ENCODE measurements at places on chromosomes 2 and 18.

DNA sequence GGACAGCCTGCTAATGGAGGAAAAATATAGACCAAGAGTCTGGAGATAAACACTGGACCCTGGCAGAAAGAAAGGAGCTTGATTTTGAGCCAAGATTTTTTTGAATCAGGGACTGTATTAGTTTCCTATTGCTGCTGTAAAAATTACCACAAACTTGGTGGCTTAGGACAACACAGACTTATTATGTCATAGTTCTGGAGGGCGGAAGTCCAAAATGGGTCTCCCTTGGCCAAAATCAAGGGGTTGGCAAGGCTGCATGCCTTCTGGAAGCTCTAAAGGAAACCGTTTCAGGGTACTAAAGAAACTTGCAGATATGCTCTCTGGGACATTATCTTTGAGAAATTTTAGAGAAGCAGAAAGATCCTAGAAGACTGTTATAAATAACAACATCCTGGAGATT is 140.1 kb downstream of the BABAM2 start:
- DNase-seq, result no peak

- DNase-seq, result no peak
Observed at GRCh38 chr2:23844905-23845304, 82.0 kb downstream of the ATAD2B start.

DNA sequence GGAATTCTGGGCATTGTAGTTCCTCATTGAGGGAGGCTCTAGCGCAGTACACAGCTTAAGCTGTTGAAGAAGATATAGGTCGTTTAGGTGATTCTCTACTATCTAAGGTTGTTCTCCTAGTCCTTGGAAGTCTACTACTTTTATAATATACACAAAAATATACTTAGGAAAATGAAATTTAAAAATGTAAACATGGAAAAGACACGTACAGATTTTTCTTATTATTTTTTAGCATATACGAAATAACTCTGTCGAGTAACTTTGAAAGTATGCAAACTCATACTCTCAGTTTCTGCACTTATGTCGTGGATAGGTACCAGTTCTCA is 272 bp upstream of the FASTKD1 start:
- DNase-seq, result no peak

DNA sequence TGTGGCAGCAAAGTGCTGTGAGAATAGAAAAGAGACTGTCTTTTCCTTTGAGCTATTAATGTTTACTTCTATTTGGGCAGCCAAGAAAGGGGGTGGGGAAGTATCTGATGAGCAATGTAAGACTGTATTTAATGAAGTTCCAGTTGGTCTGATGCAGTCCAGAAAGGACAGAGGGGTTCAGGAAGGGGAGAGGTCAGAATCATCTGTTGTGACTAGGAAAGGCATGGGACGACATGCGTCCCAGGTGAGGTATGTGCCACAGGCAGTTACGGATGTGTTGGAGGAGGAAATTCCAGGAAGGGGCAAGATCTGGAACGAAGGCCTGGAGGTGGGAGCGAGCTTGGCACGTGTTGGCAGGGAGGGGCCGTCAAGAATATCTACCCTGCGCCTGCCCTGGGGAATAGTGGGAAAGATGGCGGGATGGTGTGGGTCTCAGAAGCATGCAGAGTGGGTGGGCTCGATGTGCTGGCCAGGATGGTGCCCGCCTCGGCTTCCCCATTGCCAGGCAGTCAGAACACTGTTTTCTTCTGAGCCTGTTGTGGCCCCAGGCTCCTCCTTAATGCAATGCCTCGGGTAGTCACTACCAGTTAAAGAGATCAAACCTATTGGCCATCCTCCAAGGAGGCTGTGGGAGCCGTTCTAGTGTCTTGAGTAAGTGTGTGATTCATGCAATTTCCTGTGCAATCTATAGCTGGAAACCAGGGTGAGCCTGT is 57.8 kb upstream of the TXNDC2 start:
- no peak for DNase-seq

GRCh38 chr18:76506395-76506794 is 11.4 kb upstream of the ZNF516 start:
- DNase-seq, result no peak

GRCh38 chr18:33745871-33746545 is 168.0 kb downstream of the ASXL3 start:
- DNase-seq, result no peak

Measured in activated T-cell treated with anti-CD3 and anti-CD28 coated beads for 4 hours (primary cell).